ENCODE measurements at places on chromosomes 2 and 18.

- DNase-seq: no peak
Observed at GRCh38 chr2:136173126-136173525, 55.2 kb upstream of the CXCR4 start.

DNA sequence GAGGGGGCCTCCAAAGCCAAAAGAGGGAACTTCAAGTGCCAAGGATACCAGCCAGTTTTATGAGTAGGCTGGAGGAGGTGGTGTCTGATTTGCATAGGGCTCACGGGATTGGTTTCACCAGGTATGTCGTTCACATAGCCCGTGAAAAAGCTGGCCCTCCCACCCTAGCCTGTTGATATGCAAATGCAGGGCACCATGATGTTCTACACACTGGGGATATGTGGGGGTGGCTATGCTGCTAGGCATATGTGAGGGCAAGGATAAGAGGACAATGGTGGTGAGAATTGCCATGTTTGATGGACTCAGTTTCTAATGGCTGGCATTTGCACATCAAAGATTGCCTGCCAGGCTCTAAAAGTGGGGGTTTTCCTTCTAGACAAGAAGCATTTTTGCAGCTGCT is 378.6 kb downstream of the DPP10 start:
- no peak for DNase-seq

DNA sequence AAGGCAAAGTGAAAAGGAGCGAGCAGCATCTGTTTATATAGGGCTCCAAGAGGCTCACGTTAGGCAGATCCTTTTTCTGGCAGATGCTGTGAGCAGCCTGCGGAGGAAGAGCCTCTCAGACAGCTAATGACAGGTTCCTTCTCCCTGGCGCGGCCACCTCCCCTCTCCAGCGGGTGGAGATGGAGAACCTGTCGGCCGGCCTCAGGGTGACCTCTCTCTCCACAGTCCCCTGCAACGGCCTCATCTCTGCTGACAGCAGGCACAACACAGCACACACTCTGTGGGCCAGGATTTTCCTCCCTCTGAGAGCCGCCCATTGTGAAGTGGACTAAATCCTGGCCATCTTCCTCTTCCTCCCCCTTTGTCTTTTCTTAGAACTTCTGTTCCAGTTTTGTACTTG is 119.8 kb downstream of the PRKCE start:
- DNase-seq: peak; percentile 77

GRCh38 chr2:71001592-71001927 is 6.9 kb upstream of the TEX261 start:
- DNase-seq: no peak

DNA sequence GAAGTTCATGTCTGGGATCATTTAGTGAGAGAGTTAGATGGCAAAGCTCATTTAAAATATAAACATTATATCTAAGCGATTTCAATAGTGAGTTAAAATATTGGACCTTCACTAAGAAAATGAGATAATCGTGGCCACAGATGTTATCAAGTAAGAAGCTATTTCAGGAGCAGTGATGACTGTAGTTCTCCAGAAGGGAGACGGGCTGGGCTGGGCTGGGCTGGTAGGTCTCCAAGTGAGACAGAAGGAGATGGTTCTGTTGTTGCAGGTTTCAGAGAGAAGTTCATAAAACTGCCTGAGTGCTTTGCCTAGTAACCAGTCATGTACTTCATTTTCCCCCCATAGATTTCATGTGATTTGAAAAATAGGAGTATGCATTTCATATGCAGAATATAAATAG is 130.1 kb upstream of the DAPL1 start:
- no peak for DNase-seq

DNA sequence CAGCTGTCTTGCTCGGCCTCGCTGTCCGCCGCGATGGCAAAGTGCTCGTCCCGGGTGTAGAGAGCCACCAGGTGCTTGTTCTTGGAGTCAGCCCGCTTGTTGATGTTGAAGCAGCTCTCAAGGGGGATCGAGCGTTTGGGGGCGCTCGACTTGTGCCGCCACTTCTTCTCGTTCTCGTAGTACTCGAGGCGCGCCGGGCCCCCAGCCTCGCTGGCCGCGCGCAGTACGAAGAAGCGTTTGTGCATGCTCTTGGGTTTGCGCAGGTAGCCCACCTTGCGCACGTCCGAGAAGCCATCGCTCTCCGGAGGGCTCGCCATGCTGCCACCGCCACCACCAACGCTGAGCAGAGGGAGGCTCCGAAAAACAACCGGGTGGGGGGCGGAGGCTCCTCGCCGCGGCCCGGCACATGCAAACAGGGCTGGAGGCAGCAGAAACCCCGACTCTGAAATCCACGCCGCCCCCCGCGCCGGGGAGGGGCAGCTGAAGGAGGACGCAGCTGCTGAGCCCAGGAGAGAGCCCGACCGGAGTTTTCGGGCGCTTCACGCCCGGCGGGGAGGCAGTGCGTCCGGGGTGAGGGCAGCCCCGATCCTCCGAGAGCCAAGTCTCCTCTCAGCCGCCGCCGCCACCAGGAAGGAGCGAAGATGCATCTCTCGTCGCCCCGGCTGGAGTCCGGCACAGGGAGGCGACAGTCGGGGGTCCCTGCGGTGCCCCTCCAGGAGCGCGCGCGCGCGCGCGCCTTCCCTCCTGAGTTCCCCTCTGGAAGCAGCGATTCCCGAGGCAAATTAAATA is 1.0 kb downstream of the IRS1 start:
- DNase-seq: peak; percentile 85
